Tibial artery (tissue), 4 donors: ENCODE measurements at places on chromosomes 4 and X.

DNA sequence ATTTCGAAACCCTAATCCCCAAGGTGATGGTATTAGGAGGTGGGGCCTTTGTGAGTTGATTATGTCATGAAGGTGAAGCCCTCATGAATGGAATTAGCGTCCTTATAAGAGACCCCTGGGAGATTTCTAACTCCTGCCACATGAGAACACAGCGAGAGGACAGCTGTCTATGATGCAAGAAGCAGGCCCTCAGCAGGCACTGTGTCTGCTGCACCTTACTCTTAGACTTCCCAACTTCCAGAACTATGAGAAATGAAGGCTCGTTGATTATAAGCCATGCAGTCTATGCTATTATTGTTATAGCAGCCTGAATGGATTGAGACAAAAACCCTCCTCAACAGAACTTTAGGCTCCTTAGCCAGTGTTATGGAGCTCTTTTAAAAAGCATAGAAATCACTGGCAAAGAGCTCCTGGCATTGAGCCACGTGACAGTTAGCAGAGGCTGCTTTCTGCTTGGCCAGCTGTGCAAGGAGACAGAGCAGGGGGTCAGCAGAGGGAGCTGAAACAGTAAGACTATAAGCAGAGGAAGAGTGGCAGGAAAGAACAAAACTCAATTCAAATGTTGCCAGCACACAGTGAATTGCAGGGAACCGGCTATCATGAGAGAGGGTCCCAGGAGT is 219.2 kb upstream of the FAT1 start:
- no peak for DNase-seq

DNA sequence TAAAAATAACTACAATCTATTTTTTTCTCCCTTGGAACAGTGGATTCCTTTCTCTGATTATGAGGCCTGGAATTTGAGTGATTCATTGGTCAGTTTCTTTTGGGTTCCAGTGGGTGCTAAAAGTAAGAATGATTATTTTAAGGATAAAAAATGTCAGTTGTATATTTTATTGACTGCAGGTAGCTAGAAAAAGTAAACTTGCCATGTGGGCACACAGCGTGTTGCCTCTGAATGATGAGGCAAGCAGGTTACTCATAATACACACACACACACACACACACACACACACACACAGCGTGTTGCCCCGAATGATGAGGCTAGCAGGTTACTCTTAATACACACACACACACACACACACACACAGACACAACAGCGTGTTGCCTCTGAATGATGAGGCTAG is 13.8 kb downstream of the GALNT7 start:
- DNase-seq, result no peak

DNA sequence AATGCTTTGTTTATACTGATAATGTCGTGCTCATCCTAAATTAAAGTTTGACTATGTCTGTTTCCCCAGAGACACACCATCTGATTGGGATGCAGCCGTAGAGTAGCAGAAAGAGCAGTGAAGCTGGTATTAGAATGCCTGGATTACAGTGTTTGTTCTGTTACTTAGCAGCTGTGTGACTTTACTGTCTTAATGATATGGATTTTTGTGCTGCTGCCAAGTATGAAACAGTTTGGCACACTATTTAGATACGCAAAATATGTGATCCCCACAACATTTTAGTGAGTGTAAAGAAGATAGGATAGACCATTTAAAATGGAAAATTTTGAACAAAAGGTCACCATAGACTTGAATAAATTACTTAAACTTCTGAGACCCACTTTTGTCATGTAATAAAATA is 1.2 kb upstream of the CHIC1 start:
- DNase-seq, result no peak

- DNase-seq, result no peak
Measured at GRCh38 chr4:73447671-73448070, 11.7 kb downstream of the AFP start.

DNA sequence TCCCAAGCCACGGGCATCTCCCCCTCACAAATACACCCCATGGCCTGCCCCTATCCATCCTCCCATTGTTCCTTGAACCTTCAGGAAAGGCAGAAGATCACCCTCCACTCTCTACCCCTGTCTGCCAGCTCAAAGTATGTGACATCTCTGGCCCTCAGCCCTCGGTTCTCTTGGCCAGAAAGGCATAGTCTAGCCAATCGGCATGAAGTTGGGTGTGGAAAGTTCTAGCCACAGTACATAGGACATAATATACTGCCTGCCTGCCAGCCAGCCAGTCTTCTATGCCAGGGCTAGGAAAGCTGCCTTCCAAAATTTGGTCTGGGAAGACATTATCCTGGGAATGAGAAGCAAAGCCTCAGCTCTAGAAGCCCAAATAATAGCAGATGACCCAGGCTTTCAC is 3.2 kb upstream of the PLP1 start:
- DNase-seq, result no peak

DNA sequence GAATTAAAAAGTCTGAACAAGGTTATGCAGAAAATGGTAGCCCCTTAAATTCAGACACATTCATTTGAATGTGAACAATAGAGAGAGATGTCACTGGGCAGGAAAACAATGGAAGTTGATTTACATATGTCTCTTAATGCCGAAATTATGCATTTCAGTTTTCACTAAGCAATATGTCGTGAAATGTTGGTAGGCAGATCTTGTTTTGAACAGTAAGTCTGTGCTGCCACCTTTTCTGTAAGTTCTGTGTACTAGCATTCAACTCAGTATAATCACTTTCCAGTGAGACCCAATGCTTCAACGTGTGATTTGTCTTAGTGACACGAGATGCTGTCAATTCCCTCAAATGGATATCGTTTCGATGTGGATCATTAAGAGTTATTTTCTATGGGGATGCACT is 222.7 kb upstream of the VCX3A start:
- DNase-seq, result no peak

- DNase-seq, result no peak
Measured at GRCh38 chr4:184432127-184432922, 42.0 kb downstream of the IRF2 start.
